Activated T-helper 2 cell treated with anti-CD3 and anti-CD28 coated beads, Interferon-gamma antibody, Interleukin-2, Interleukin-4, amounts not matched to agents 10 μg/mL and 5 μg/mL and 100 μg/mL, durations not matched to agents 14 hours and 24 hours and 36 hours (primary cell): ENCODE measurements at places on chromosomes 16 and 17. TPM values are rescaled to one million over a fixed set of nuclear protein-coding genes. Genes with fewer than 3 reads are reported as not detected.

DNA sequence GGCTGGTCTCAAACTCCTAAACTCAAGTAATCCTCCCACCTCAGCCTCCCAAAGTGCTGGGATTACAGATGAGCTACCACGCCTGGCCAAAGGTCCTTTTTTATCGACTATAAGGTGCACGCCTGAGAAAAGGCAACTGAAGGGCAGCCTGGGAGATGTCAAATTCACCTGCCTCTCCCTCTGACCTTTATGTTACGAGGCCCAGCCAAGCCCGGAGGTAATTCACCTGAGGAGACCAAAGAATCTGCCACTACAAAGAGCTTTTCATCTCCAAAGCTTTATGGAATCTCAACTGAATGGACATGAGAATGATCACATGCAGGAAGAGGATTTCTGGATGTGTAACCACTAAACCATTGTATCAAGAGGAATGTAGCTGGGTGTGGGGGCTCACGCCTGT is 37.2 kb downstream of the LYRM1 start:
- DNase-seq, result no peak
- peaks cover 39% of the 10 kb centered on the region for H3K4me1 ChIP-seq
- H3K27ac ChIP-seq, result no peak overlapping the region
- H3K27me3 ChIP-seq, result no peaks in the 10 kb centered on the region
- H3K4me3 ChIP-seq, result no peak overlapping the region

- H3K36me3 ChIP-seq, result peaks cover 46% of the 10 kb centered on the region
- H3K27ac ChIP-seq, result peak overlapping the region; percentile 23
- peaks cover 38% of the 10 kb centered on the region for H3K4me1 ChIP-seq
- no peak for DNase-seq
- no peak overlapping the region for H3K4me3 ChIP-seq
Observed at GRCh38 chr16:56946767-56947603, 14.8 kb upstream of the CETP start.

The SLFN14 gene
- not detected in 2 replicates for total RNA-seq

DNA sequence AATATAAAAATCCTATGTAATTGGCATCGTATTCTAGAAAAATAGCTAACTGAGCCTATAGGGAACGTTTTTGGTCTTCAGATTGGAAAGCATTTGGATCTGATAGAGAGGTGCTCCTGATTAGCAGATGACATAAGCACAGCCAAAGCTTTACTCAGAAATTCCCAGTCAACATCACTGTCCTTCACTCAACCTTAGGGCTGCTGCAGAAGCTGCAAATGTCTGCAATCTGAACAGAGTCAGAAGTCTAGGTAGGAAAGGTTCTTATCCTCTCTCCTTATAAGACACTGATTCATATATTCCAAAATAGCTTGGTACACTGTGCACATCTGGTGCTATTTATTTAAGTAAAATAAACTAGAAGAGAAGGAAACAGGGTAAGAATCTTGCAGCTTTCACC is 19.2 kb downstream of the STRADA start:
- no peak overlapping the region for H3K4me3 ChIP-seq
- H3K27me3 ChIP-seq, result no peaks in the 10 kb centered on the region
- DNase-seq, result no peak
- no peak overlapping the region for H3K27ac ChIP-seq

DNA sequence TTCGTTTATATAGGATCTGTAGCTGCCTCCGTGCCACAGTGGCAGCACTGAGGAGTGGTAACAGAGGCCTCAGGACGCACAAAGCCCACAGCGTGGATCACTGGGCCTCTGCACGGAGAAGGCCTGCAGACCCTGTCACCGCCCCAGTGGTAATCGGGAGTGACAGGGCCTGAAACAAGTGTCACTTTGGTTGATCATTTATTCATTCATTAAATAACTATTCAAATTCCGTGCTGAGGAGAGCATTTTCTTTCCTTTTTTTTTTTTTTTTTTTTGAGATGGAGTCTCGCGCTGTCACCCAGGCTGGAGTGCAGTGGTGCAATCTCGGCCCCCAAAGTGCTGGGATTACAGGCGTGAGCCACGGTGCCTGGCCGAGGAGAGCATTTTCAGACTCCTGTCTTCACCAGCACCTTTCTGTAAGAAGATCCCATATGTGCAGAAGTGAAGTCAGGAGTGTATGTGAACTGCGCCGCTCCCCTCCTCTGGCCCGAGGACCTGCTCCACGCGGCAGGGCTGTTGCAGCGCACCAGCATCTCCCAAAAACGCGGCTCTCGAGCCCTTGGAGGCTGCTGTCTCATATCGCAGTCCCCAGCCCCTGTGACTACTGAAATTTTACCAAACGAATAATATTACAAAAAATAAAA is 44.9 kb upstream of the TRAP1 start:
- H3K27ac ChIP-seq, result no peak overlapping the region
- peaks cover 46% of the 10 kb centered on the region for H3K36me3 ChIP-seq
- no peaks in the 10 kb centered on the region for H3K27me3 ChIP-seq
- no peak for DNase-seq
- no peaks in the 10 kb centered on the region for H3K4me1 ChIP-seq

The KRT20 gene
- total RNA-seq, result not detected in 2 replicates

- H3K27me3 ChIP-seq, result no peaks in the 10 kb centered on the region
- H3K36me3 ChIP-seq, result no peaks in the 10 kb centered on the region
Observed at GRCh38 chr16:57920880-57921229, 50.1 kb downstream of the CNGB1 start.

GRCh38 chr17:27578718-27579085 is 52.3 kb upstream of the LGALS9 start:
- peak; percentile 41 for DNase-seq
- peaks cover 68% of the 10 kb centered on the region for H3K4me1 ChIP-seq
- peak overlapping the region; percentile 90 for H3K27ac ChIP-seq
- no peak overlapping the region for H3K4me3 ChIP-seq
- peaks cover 53% of the 10 kb centered on the region for H3K36me3 ChIP-seq
- H3K27me3 ChIP-seq, result no peaks in the 10 kb centered on the region

DNA sequence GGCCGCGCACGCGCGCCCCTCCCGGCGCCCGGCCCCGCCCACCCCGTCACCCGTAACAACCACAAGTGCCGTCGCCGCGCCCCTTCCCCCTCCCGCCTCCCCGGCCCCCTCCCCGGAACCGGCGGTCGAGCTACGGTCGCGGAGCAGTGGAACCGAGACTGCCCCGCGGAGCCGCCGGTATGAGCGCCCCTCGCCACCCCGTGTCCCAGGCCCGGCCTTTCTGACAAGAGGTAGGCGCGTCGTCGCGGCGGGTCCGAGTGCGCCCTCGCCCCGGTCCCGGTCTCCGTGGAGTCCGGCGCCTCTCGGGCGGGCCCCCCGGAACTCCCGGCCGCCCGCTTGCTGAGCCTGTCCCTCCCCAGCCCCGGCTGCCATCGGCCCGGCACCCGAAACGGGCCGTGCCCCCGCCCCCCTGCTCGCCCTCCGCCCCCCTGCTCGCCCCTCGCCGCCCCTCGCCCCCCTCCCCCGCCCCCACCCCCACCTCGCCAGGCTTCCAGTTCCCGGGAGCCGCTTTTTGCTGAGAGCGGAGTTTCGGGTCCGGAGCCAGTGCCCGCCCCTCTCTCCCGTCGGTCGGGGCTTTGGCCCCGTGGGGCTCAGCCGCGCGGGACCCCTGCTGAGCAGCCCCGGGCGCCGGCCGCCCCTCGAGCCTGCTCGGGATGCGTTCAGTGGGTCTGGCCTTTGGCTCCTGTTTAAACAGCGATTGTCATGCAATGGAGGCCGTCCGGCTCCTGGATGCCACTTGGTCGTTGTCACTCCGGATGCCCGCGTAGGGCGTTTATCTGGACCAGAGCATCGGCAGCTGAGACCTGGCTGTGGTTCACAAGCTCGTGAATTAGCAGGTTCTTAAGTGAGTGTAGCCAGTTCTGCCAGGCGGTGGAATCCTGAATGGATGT is at the start of gene SEC14L1:
Gene SEC14L1, plus strand, starts transcription at position 92 of the 890 bp plus-strand sequence. CDS start 2,628 bp downstream, outside the sequence.
- H3K27ac ChIP-seq, result peak within 1 kb of the TSS; percentile 96
- H3K36me3 ChIP-seq, result peaks cover 71% of the 10 kb centered on the region
- H3K4me1 ChIP-seq, result peaks cover 57% of the 10 kb centered on the region
- peak; percentile 38 for DNase-seq
- peak within 1 kb of the TSS; percentile 85 for H3K4me3 ChIP-seq

DNA sequence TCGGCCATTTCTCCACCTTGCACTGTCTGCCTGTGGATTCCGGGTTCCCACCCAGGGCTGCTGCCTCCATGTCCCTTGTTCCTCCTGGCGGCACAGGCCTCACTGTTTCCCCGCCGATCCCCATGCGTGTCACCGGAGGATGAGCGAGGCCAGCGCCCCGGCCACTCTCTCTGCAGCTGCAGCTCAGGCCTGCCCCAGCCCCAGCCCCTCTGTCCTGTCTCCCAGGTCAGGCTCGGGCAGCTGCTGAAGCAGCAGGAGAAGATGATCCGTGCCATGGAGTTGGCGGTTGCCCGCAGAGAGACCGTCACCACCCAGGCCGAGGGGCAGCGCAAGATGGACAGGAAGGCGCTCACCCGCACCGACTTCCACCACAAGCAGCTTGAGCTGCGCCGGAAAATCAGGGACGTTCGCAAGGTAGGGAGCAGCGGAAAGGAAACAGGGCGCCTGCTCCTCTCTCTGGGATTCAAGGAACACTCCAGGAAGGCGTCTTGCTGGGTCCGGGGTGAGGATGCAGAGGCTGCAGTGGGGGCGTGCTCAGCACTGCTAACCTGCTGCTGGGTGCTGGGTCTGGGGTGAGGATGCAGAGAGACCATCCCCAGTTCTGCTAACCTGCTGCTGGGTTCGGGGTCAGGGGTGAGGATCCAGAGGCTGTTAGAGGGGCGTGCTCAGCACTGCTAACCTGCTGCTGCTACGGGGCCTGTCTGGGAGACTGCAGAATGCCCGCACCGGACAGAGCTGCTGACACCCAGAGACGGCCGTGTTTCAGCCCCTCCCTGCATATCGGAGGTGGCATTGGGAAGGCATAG is 6.1 kb upstream of the GAA start:
- no peaks in the 10 kb centered on the region for H3K36me3 ChIP-seq
- peaks cover 9% of the 10 kb centered on the region for H3K27me3 ChIP-seq
- H3K4me1 ChIP-seq, result peaks cover 5% of the 10 kb centered on the region

DNA sequence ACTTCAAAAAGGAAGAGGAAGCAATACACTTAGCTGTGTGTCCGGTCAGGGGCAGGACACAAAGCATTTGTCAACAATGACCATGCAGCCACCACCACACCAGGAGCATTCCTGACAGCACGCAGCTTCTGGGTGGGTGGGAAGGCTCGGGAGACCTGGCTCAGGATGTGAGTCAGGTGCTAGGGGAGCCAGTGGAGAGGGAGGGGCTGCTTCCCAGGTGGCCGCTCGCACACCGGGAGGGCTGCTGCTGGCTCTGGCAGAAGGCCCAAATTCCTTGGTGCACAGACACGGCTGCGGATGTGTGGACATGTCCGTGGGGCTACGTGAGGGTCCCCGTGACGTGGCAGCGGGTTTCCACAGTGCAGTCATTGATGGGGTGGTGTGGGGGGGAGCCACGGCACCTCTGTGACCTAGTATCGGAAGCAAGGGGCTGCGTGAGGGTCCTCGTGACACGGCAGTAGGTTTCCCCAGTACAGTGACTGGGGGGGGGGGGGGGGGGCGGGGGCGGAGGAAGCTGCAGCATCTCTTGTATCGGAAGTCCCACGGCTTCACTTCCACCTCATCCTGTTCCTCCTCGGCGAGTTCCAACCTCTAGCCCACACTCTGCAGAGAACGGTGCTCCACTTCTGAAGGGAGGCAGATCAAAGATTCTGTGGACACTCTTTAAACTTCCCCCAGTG is 112.8 kb downstream of the ZNF778 start:
- peak overlapping the region; percentile 26 for H3K4me3 ChIP-seq
- H3K4me1 ChIP-seq, result peaks cover 74% of the 10 kb centered on the region
- no peaks in the 10 kb centered on the region for H3K27me3 ChIP-seq
- no peak overlapping the region for H3K27ac ChIP-seq
- peaks cover 15% of the 10 kb centered on the region for H3K36me3 ChIP-seq

DNA sequence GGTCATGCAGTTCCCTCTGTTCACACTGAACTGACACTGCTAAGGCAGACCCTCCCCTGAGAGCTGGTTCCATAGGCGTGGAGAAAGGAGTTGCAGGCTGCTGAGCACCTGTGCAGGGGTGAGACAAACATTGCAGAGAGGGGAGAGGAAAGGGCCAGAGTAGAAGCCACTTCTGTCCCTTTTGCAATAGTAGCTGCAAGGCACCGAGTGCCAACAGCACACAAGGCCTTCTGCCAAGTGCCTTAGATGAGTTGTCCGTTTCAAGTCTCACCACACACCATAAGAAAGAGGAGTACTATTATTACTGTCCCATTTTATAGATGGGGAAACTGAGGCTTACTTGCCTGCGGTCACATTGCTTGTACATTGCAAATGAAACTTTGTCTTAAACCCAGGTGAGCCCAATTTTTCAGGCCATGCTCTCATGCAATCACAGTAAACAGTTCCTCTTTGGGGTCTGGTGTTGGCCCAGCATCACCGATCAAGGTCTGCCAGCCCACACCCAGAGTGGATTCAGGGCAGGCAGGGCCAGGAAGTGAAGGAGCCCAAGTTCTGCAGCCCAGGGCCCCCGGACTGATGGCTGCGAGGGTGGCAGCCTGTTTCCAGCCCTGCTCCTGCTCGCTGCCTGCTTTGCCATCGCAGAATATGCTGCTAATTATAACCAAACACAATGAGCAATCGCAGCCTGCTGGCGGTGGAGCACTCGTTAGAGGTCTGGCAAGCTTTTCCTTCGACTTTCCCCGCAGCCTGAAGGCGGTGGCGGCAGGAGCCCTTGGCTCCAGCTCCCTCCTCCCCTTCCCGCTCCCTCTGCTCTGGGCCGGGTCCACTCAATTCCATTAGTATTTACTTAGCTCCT is 36.8 kb upstream of the DYNLL2 start:
- DNase-seq, result no peak
- H3K36me3 ChIP-seq, result no peaks in the 10 kb centered on the region
- H3K27ac ChIP-seq, result no peak overlapping the region
- peaks cover 20% of the 10 kb centered on the region for H3K27me3 ChIP-seq
- no peaks in the 10 kb centered on the region for H3K4me1 ChIP-seq

The CHMP6 gene
- 29.5 and 36.9 TPM in 2 replicates for total RNA-seq

- H3K27me3 ChIP-seq, result peaks cover 5% of the 10 kb centered on the region
- peaks cover 6% of the 10 kb centered on the region for H3K4me1 ChIP-seq
- H3K4me3 ChIP-seq, result no peak within 1 kb of the TSS
- DNase-seq, result no peak
Observed at GRCh38 chr16:81238296-81239011, at the start of gene BCO1. Gene BCO1, plus strand, starts transcription at chr16:81238689. Its CDS starts 220 bp downstream, at chr16:81238909.

DNA sequence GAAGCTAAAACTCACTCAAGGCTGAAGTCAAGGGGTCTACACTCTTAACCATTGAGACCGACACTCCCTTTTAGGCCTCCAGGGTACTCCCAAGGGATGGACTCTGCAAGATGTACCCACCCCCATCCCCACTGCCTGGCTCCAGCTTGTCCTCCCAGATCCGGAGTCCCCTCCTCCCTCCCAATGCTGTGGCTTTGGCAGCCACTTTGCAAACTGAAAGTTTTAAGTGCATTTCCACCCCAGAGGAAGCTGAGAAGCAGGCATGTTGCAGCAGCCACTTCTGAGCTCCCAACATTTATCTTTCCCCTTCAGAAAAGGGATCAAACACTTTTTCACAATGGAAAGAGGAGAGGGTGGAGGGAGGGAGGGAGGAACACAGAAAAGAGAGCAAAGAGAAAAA is 115.2 kb downstream of the COPRS start:
- H3K4me1 ChIP-seq, result no peaks in the 10 kb centered on the region
- H3K36me3 ChIP-seq, result no peaks in the 10 kb centered on the region
- H3K4me3 ChIP-seq, result no peak overlapping the region
- no peak overlapping the region for H3K27ac ChIP-seq
- H3K27me3 ChIP-seq, result peaks cover 27% of the 10 kb centered on the region
